ENCODE measurements at places on chromosomes 6 and 20. TPM values are rescaled to one million over a fixed set of nuclear protein-coding genes. Genes with fewer than 3 reads are reported as not detected.

Gene AK9
- 6.0 TPM for total RNA-seq

Gene TCP11
- not detected for total RNA-seq

Gene LCA5
- 4.7 TPM for total RNA-seq

Gene MUC22
- not detected for total RNA-seq

Gene FOXS1
- total RNA-seq = not detected

Gene PSMF1
- total RNA-seq = 114 TPM

Gene SLC24A3
- 0.51 TPM for total RNA-seq

Gene PNLDC1
- 0.49 TPM for total RNA-seq

Gene SRXN1
- 12.6 TPM for total RNA-seq

Gene MOXD1
- total RNA-seq = 83.6 TPM

Gene ID1
- 5.8 TPM for total RNA-seq

- no peak for DNase-seq
Measured at GRCh38 chr6:152078804-152079203, 271.3 kb downstream of the ESR1 start.

DNA sequence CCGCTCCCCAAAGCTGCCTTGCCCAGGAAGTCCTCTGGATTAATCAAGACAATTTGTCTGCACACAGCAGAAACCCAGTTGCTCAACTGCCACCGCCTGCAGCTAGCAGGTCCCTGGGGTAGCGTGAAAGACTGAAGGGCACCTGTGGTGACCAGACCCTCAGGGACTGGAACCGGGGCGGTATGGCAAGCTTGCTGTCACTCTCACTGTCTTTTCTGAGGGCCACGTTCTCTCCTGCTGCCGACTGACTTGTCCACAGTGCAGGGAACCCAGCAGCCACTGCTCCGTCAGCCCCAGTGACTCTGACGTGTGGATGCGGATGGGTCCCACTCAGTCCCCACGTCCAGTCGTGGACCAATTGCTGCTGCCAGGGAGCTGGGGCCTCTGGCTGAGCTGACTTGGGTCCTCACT is 72.8 kb upstream of the PMEPA1 start:
- no peak for DNase-seq

- no peak for DNase-seq
Measured at GRCh38 chr20:50636601-50637540, 54.5 kb downstream of the RIPOR3 start.

- DNase-seq = peak; percentile 37
Measured at GRCh38 chr6:13908955-13909381, 15.8 kb upstream of the RNF182 start.

DNA sequence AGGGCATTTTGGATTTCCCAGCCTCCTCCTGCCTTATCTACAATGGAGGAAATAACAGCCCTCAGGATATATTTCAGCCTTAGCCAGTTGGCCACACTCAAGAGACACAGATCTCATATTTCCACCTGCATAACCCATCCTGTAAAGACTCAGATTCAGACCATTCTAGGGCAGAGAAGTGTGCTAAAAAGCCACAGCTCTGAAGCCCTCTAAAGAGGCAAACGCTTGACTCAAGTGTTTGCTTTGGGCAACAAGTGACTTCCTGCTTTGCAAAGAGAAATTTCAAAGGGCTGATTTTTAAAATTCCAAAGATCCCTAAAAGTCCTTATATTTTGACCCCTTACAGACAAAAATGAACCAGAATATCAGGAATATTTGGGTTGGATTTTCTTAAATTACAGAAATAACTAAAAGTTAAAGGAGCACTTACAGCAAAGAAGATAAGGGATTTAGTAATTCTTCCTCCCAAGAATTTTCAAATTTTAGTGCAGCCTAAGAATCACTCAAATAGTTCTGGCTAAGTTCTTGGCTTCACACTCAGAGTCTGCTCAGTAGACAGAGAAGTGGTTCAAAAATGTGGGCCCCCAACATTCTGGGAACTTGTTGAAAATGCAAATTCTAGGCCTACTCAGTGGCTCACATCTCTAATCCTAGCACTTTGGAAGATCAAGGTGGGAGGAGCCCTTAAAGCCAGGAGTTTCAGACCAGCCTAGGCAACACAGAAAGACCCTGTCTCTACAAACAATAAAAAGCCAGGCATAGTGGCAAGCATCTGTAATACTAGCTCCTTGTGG is 18.9 kb upstream of the ADGRF5 start:
- DNase-seq = no peak

DNA sequence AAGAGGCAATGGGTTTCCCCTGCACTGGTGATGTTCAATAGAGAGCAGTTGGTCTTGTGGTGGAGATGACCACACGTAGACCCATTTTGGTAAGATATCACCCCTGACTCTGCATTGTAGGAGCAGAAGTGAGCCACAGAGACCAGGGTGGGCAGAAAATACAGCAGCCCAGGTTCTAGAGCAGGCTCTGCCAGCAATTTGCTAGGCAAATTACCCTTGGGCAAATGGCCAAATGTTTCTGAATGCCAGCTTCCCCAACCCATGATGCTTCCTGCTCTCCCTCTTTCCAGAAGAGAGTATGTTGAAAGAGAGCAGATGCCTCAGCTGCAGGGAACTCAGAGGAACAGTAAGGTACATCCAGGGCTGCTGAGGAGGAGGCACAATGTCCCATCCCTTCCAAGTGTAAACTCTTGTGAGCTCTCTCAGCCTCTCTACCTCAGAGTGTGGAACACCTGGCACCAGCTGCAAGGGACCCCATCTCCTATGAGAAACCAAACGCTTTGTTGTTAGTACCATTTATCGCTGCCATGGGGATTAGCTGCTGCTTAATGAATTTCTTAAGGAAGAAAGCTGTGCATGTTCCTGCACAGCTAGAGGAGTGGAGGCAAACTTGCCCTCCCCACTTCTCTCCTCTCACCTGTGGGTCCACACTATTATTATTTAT is 317.5 kb upstream of the MOCS1 start:
- no peak for DNase-seq

DNA sequence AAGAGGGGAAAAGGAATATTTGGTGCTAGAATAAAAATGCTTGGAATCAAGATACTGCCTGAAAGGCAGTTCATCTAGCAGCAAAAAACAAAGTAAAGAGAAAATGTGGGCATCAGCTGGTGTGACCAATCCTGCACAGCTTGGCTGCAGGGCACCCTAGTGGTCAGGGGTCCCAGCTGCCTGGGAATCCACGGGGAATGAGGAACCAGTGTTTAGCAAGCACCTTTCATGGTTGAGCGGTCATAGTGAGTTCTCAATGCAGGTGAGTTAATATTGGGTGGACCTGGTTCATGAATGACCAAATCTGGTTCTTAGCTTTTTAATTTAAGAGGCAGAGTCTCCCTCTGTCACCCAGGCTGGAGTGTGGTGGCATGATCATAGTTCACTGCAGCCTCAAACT is 53.3 kb downstream of the CAP2 start:
- DNase-seq = no peak

DNA sequence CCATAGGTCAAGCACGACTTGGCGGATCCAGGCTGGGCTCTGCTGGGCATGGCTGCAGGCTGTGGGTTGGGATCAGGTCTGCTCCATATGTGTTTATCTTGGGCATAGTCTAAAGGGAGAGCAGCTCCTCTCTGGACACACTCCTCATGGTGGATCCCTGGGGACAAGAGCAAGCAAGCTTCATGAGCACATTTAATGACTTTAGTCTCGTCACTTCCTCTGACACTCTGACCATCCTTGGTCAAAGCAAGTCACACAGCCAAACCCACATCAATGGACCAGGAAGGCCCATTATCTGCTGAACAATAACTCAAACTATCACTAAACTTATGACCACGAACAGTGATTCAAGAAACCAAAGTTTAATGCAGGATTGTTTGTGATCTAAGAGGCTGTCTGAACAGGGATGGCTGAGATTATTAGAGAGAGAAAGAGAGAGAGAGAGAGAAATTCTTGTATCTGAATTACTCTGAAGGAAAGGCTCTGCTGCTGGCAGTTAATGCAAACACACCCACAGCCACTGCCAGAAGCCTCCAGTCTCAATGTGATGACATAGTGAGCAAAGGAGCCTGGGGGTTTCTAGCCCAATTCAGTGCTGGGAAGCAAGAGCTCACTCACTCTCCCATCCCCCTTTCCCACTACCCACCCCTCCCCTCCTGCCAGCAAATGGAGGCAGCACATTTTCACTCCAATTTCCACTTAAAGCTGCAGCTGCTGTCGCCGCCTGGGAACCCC is 490.2 kb upstream of the SULF2 start:
- DNase-seq = no peak

GRCh38 chr6:45587229-45588060 is 209.7 kb upstream of the SUPT3H start:
- no peak for DNase-seq

DNA sequence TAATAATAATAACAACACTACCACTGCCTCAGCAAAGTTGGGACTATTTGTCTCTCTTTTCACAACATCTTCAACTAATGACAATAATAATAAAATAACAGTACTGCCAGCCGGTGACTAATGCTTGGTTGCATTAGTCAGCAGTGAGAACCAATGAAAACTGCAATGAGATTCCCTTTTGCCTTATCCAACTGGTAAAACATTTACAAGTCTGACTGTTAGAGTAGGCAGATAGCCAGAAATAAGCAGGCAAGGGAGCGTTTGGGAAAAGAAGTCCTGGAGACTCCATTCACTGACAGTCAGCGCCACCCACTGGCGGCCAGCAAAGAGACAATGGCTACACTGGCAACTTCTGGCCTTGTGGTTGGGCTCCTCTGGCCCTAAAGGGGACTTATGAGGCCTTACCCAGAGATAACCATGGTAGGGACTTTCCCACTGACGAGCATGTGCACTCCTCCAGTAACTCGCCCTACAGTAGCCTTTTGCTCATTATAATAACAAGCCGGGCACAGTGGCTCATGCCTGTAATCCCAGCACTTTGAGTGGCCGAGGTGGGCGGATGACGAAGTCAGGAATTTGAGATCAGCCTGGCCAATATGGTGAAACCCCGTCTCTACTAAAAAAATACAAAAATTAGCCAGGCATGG is 3.4 kb upstream of the NSFL1C start:
- DNase-seq = peak; percentile 64

GRCh38 chr6:151229401-151230276 is 10.1 kb upstream of the AKAP12 start:
- no peak for DNase-seq

DNA sequence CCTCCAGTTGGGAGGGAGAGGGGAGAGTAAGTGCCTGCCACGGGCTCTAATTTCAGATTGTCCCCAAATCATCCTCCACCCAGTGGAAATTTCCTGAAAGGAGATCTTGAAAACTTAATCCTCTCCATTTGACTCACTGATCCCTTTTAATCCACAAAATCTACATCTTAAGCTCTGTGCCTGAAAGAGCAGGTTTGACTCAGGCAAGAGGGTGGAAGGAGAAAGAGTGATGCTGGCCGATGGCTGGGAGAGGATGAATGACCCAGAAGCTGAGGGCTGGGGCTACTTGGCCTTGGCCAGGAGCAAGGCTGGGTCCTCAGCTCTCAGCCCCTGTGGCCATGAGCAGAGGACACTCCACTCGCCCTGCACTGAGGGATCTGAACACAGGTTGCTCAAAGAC is 8.1 kb downstream of the BPIFA2 start:
- no peak for DNase-seq

GRCh38 chr20:54355631-54356280 is 119.6 kb upstream of the DOK5 start:
- no peak for DNase-seq

DNA sequence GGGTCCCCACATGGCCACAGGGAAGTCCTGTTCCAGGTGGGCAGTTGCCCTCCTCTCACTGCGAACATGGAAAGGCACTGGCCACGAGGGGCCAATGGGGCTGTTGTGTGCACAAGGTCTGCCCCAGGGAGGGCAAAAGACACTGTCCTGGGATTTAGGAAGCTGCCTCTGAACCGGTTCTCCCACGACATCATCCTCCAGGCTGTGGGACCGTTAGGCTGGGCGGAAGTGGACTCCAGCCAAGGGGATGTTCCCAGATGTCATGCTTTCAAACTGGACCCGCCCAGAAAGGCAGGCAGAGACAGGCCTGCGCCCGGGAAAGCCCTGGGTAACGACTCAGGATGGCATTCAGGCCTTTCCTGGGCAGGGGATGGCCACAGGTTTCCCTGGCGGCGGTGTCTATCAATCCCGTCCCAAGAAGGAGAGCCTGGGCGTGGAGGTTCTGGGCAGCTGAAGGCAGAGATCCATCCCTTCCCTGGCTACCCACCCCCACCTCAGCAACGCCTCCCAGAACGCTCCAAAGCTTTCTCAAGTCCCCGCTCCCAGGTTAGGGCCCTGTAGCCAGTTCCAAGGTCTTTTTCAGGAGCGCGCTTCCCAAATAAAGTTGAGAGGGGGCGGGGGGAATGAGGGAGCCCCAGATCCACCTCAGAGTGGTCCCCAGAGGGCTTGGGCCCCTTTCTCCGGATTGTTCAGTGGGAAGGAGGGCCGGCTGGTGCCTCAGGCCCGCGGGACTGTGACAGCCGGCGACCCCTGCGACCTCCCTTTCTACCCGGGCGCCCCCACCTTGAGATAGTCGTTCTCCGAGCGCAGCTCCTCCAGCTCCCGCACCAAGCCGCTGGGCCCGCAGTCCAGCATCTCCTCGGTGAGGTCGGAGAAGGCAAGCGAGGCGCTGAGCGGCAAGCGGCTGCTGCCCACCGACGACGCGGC is 13.8 kb upstream of the TLDC2 start:
- no peak for DNase-seq

DNA sequence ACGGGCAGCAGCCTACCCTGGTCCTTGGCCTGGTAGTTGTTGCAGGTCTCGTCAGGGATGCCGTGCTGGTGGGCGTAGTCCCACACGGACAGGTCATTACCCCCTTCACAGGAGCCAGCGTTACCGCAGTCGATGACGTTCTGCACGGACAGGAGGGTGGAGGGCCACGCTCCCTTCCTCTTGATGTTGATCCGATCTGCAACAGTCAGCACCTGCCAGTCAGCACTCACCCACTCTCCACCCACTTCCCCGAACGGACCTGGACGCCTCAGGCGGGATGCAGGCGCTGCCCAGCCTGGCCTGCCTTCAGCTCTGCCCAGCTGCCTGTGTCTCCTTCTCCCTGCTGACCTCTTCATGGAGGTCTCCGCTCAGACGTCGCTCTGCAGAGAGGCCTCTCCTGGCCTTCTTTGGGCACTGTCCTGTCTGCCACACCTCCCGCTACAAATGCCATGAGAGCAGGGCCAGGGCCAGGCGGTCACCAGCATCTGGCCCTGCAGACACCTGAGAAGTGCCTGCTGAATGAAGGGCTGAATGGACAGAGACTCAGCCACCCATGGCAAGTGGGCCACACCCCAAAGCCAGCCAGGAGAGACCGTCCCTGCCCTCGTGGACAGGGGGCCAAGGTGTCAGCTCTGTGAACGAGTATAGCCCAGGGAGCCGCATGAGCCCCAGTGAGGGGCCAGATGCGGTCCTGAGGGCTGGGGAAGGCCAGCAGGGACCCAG is 5.4 kb downstream of the CTSZ start:
- DNase-seq = no peak

- peak; percentile 6 for DNase-seq
Measured at GRCh38 chr6:10478187-10479040, 42.7 kb upstream of the GCNT2 start.

GRCh38 chr20:40945754-40946450 is 82.7 kb upstream of the TOP1 start:
- DNase-seq = peak; percentile 53

- DNase-seq = no peak
Measured at GRCh38 chr6:21402368-21402767, 191.2 kb upstream of the SOX4 start.

GRCh38 chr20:45316150-45317080 is 8.3 kb upstream of the MATN4 start:
- DNase-seq = no peak
